Cardiac septum (tissue), 1 donor: ENCODE measurements at places on chromosomes 16 and 17. TPM values are rescaled to one million over a fixed set of nuclear protein-coding genes. Genes with fewer than 3 reads are reported as not detected.

CPPED1 gene
- total RNA-seq, result 13.3 TPM

PEMT gene
- total RNA-seq, result 16.8 TPM

MCRIP1 gene
- 102 TPM for total RNA-seq

POLR2C gene
- total RNA-seq, result 46.9 TPM

DRC3 gene
- total RNA-seq, result 1.9 TPM

SOCS1 gene
- total RNA-seq, result 1.7 TPM

CDH5 gene
- 51.9 TPM for total RNA-seq

NUDT21 gene
- 66.2 TPM for total RNA-seq

ARMC5 gene
- 6.2 TPM for total RNA-seq

KRT33A gene
- not detected for total RNA-seq

SHCBP1 gene
- total RNA-seq, result 0.54 TPM

FOXL1 gene
- 1.2 TPM for total RNA-seq

EFNB3 gene
- total RNA-seq, result 0.78 TPM

PSME3IP1 gene
- total RNA-seq, result 58.1 TPM

OR1A1 gene
- not detected for total RNA-seq

C17orf107 gene
- 0.46 TPM for total RNA-seq

DPEP1 gene
- not detected for total RNA-seq

FOXN1 gene
- total RNA-seq, result not detected

C17orf50 gene
- not detected for total RNA-seq

ATAD5 gene
- 0.48 TPM for total RNA-seq
